ENCODE measurements at places on chromosomes 2 and 18.

DNA sequence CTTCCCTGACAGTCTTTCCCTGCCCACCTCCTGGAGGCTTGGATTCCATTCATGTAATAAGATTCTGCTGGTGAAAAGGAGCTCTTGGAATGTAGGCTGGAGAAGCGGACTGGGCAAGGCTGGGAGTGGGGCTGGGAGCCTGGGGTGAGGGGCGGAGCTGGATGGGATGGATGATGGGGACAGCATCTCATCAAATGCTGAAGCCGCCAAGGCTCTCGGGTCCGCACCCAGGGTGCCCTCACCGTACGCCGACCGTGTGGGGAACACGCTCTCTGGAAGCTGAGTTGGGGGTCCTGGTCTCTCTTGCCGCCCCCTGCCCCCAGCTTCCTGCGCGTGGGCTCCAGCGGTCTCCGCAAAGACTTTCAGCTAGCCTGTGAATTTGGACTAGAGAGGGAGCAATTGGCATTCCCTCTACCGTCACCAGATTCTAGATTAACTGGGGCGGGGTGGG is 9.1 kb downstream of the RAX start:
- no peak for DNase-seq

- DNase-seq, result no peak
These were observed 19.7 kb downstream of the RASGRP3 start for GRCh38 chr2:33496150-33496549.

DNA sequence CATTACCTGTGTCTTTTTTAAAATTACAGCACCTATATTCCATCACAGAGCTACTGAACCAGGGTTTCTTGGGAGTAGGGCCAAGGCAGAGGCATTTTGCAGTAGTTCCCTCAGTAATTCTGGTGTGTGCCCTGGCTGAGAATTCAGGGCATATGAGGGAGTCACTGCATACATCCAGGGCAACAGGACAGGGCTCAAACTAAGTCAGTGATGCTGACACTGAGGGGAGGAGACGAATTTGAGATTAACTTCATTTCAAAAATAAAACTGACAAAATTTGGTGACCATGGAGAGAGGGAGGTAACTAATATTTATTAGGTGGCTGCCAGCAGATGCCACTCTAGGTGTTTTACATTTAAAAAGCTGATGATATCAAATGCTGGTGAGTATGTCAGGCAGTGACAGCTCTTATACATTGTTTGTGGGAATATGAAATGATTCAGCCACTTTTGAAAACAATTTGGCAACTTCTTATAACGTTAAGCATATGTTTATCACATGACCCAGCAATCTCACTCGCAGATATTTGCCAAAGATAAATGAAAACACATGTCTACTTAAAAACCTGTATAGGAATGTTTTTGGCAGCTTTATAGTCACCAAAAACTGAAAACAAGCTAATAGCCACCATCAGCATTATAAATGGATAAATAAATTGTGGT is 20.3 kb downstream of the STRADB start:
- DNase-seq, result no peak

GRCh38 chr2:3512086-3512485 is 7.2 kb downstream of the ADI1 start:
- DNase-seq, result no peak

- no peak for DNase-seq
These were observed 93.5 kb downstream of the OSBPL6 start for GRCh38 chr2:178287652-178288344.

DNA sequence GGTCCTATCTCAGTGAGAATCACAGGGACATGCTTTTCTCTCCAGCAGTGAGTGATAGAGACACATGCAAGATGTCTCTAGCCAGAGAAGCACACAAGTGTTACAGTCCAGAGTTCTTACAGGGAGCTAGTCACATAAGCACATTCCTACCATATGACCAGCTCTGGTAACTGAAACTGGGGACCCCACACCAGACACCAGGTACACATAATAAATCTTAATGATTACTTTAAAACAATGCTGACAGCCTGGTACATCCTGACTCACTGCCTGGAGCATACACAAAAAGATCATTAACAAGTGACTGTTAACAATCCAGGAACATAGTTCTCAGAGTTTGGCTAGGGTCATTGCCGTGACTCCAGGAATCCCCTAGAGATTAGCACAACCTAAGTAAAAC is 53.6 kb downstream of the GALNT1 start:
- no peak for DNase-seq

- no peak for DNase-seq
These were observed 137.4 kb downstream of the RIT2 start for GRCh38 chr18:42977982-42978637.

DNA sequence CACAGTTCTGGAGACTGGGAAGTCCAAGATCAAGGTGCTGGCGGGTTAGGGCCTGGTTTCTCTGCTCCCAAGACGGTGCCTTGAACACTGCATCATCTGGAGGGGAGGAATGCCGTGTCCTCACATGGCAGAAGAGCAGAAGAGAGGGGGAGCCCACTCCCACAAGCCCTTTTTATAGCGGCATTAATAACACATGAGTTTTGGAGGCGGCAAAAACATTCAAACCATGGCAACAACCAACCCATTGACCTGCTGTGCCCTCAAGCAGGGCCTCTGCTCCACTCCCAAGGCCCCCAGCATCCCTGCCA is 62.0 kb downstream of the SMAD7 start:
- no peak for DNase-seq

- no peak for DNase-seq
These were observed 96.6 kb upstream of the CXCR4 start for GRCh38 chr2:136214307-136215200.

DNA sequence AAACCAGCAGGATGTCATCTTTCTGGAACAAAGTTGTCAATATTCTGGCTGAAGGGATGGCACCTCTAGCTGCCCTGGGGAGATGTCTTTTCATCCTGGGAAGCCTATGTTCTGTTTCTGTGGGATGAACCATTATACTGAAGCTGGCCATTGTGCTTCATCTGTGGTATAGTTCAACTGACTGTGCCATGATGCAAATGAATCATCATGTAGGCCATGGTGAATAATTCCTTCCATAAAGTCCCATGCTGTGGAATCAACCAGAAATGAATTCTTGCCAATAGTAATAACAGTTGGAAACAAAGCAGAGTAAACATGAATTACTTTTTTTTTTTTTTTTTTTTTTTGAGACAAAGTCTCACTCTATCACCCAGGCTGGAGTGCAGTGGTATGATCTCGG is 64.1 kb upstream of the CNGA3 start:
- no peak for DNase-seq

- DNase-seq, result no peak
These were observed 26.8 kb downstream of the MSH2 start for GRCh38 chr2:47429795-47430194.

- DNase-seq, result no peak
These were observed 714.0 kb downstream of the EPHA4 start for GRCh38 chr2:220858101-220858500.

GRCh38 chr2:196719110-196719872 is 79.8 kb downstream of the CCDC150 start:
- no peak for DNase-seq

DNA sequence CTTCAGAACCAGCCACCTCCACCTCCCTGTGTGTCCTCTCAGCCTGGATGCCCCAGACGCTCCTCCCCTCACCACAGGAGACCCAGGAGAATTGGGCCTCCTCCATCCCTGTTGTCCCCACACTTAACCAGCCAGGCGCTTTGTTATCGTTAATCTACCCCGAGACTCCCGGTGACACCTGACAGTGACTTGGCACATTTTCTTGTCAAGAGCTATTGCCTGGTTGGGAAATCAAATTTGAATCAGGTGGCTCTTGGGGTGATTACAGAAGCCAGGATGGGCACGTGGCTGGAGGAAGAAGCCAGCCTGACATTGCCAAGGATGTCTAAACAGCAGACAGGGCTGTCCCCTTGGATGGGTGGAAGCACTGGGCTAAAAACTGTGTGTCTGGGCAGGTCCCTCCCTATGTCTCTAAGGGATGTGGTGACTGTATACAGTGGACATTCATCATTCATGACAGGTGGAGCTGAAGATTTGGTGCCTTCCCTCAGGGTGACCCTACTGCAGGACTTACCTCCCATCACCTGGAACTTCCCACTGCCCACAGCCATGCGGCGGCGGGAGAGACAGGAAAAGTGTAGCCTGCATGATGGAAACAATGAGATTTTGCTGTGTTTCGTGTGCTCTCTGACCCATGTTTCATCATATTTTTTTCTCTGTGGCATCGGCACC is 157.2 kb upstream of the CAPN13 start:
- DNase-seq, result no peak
